ENCODE measurements at places on chromosomes 1 and 21.

GRCh38 chr1:193185901-193186731, at the start of gene B3GALT2:
B3GALT2 (minus strand) TSS chr1:193186613; CDS start chr1:193181562, 5,051 bp downstream.
- DNase-seq = peak; percentile 30

- no peak for DNase-seq
Observed at GRCh38 chr1:150553392-150554085, 4.3 kb downstream of the ADAMTSL4 start.

GRCh38 chr1:36303244-36303643, 2.9 kb upstream of the SH3D21 start:
- no peak for DNase-seq

DNA sequence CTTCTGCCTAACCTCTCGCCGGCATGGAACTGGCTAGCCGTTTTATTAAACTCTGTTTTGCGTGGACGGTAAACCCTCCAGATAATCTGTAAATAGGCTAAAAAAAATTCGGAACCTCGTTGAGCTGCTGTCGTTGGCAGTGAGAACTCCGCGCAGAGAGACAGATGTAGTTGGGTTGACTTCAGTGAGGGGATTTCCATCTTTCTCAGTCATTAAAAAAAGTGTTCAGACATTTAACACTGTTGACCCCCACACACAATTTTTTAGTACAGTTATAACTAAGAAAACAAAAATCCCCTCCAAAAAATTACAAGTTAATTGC, 464 bp downstream of the PARK7 start:
- DNase-seq = peak; percentile 61

DNA sequence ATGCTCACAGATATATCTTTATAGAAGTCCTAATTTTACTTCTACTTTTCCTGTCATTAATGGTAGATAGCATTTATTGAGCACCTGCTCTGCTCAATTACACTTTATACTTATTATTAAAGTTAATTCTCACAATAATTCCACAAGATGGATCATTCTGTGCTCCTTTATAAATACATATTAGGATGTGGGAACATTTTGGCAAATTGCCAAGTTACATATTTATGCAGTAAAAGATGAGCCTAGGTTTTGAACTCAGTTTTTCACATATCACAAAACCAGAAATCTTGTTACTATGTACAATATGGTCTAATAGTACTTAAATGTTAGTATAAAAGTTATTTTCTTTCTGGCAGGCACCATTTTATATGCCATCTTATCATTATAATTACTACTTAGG, 895.0 kb upstream of the B3GALT2 start:
- DNase-seq = no peak

DNA sequence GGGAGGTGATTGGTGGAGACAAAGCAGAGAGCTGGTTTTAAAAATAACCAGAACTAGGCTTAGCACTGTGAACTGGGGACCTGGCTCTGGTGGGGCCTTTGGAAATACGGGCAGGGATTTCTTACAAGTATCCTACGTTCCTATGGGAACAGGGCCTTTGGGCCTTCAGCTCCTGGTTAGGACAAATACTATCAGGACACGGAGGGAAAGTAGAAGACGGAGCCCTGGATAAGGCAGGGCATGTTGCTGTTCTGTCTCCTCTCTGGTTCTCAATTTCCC, 5.3 kb upstream of the MYOG start:
- no peak for DNase-seq

DNA sequence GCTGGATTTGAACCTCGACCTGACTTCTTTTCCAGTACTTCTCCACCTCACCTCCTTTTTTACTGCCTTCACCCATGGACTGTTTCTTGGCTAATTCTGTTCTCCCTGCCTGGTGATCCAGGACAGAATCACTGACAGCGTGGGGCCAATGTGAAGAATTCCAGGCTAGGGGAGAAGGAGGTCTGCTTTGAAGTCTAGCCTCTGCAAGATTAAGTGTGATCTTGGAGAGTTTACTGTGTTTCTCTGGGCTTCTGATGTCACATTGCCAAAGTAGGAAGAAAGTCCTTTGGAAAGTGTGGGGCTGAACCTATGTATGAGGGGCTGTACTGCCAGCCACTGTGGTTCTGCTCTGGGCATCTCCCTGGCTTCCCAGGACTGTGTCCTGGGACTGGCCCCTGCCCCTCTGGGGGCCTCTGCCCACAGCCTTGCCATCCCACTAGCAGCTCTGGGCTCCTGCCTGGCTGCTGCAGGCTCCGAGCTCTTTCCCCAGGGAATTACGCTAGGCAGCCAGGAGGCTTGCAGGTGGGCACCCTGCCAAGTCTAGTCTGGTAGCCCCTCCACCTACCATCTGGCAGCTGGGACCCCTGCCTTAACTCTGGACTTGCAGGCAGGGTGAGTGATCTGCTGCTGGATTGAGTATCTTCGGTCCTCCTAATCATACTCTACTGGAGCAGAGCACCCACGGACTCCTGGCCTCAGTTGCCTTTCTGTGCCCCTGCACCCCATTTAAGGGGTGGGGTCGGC, 52.2 kb downstream of the YARS1 start:
- no peak for DNase-seq

- DNase-seq = no peak
Observed at GRCh38 chr1:100019220-100019619, 49.4 kb downstream of the SLC35A3 start.
